Sigmoid colon (tissue), 7 donors: ENCODE measurements at places on chromosomes 1 and 21. TPM values are rescaled to one million over a fixed set of nuclear protein-coding genes. Genes with fewer than 3 reads are reported as not detected.

The CYP4Z1 gene
- 0.36 TPM for total RNA-seq

The AMY1C gene
- not detected for total RNA-seq

The GNG4 gene
- total RNA-seq: 1.8 TPM

The PAQR6 gene
- 6.9 TPM for total RNA-seq

The FASLG gene
- not detected for total RNA-seq

The TTLL7 gene
- total RNA-seq: 34.9 TPM

The PRDM2 gene
- 39.3 TPM for total RNA-seq

The GBP4 gene
- 3.1 TPM for total RNA-seq

GRCh38 chr1:198681831-198682759, 43.3 kb downstream of the PTPRC start:
- H3K4me3 ChIP-seq: no peak overlapping the region
- H3K4me1 ChIP-seq: no peaks in the 10 kb centered on the region
- peak; percentile 69 for DNase-seq
- no peak overlapping the region for H3K27ac ChIP-seq
- H3K36me3 ChIP-seq: no peaks in the 10 kb centered on the region
- H3K27me3 ChIP-seq: no peaks in the 10 kb centered on the region

DNA sequence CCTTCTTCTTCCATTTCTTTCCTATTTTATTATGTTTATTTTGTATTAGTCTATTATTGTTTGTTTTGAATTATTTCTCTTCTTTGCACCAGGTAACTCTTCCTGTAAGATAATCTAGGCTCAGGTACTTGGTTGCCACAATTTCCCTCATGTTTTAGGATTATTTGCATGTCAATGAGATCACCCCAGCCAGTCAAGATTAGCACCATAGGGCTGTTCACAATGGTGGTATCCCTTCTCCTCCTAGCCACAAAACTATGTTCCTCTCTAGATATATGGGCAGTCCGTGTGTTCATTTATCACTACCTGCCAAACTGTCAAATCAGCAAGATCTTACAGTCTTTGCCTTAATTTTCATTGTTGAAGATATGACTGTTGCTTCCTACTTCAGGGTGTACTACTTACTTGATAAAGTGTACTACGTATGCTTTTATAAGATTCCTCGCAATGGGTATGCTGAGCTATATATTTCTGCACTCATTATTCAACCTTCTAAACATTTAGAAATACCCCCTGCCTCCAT, 1536.2 kb downstream of the PLA2G4A start:
- no peak overlapping the region for H3K27ac ChIP-seq
- no peak for DNase-seq
- no peak overlapping the region for H3K4me3 ChIP-seq
- no peaks in the 10 kb centered on the region for H3K27me3 ChIP-seq
- H3K4me1 ChIP-seq: no peaks in the 10 kb centered on the region
- H3K36me3 ChIP-seq: no peaks in the 10 kb centered on the region

DNA sequence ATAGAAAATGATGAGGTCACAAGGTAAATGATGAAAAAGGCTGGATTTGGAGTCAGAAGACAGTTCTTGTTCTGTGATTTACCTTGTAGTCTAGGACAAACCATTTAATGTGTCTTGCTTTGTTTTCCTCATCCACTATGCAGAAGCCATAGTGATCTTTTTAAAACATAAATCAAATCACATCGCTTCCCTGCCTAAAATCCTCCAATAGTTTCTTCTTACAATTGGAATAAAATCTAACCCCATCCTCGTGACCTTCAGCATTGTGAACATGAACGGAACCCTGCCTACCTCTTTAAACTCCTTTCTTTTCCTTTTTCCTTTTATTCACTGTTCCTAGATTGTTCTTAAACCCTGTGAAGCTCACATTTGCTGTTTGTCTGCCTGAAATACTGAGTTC, 204.9 kb upstream of the SAMSN1 start:
- H3K36me3 ChIP-seq: no peaks in the 10 kb centered on the region
- no peak for DNase-seq
- H3K27ac ChIP-seq: no peak overlapping the region
- H3K27me3 ChIP-seq: no peaks in the 10 kb centered on the region
- H3K4me1 ChIP-seq: no peaks in the 10 kb centered on the region

DNA sequence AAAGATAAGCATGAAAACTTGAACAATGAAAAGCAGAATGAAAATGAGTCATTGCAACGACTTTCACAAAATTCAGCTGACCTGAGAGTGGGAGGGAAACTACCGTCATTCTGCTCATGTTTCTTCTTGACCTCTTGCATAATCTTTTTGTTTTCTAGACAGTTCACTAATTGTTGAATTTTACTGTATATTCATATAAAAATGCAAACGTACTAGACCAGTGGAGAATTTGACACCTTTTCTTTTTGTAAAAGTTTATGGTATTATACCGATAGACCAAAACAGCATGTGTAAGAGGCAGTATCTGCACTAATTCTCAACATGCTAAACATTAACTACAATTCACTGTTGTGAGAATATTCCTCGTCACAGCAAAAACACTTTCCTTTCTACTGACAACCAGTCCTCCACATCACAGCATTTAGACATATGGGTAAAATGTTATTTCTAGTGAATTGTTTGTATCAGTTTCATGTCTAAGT, 137.8 kb downstream of the GREM2 start:
- no peaks in the 10 kb centered on the region for H3K27me3 ChIP-seq
- H3K4me3 ChIP-seq: no peak overlapping the region
- DNase-seq: no peak

- no peak overlapping the region for H3K4me3 ChIP-seq
- peaks cover 63% of the 10 kb centered on the region for H3K4me1 ChIP-seq
- no peak overlapping the region for H3K27ac ChIP-seq
- H3K36me3 ChIP-seq: no peaks in the 10 kb centered on the region
- DNase-seq: no peak
Measured at GRCh38 chr1:91876781-91877573, 9.0 kb downstream of the TGFBR3 start.

DNA sequence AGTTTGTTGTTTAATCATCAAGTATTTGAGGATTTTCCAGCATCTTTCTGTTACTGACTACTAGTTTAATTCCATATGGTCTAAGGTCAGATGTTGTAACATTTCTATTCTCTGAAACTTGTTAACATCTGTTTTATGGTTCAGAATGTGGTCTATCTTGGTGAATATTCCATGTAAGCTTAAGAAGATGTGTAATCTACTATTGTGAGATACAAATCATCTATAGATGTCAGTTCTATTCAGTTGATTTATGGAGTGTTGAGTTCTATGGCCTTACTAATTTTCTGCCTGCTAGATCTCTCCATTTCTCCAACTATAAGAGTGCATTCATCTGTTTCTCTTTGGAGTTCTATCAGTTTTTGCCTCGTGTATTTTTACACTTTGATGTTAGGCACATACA, 31.5 kb downstream of the WARS2 start:
- H3K36me3 ChIP-seq: no peaks in the 10 kb centered on the region
- no peak for DNase-seq
- no peak overlapping the region for H3K27ac ChIP-seq
- H3K4me1 ChIP-seq: peaks cover 9% of the 10 kb centered on the region
- no peak overlapping the region for H3K4me3 ChIP-seq

- H3K27ac ChIP-seq: no peak overlapping the region
- no peaks in the 10 kb centered on the region for H3K27me3 ChIP-seq
- DNase-seq: no peak
- no peak overlapping the region for H3K4me3 ChIP-seq
- no peaks in the 10 kb centered on the region for H3K4me1 ChIP-seq
Measured at GRCh38 chr21:35768187-35768586, 292.1 kb downstream of the SETD4 start.

DNA sequence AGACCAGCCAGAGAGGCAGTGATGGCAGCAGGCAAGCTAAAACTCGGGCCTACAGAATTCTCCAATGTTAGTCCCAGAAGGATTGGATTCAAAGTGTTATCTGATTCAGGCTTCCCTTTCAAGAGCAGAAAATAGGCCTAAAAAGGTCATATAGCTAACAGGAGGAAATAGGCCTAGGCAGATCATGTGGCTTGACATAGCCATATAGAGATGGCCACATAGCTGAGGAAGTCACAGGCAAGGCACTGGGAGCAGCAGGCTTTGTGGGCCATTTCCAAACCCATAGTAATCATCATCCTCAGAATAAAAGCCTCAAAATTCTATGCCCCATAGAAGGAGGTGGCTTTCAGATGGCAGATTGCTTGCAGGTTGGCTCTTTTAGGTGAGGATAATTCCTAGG, 29.0 kb upstream of the LMO4 start:
- no peak for DNase-seq
- no peak overlapping the region for H3K27ac ChIP-seq
- no peaks in the 10 kb centered on the region for H3K27me3 ChIP-seq

DNA sequence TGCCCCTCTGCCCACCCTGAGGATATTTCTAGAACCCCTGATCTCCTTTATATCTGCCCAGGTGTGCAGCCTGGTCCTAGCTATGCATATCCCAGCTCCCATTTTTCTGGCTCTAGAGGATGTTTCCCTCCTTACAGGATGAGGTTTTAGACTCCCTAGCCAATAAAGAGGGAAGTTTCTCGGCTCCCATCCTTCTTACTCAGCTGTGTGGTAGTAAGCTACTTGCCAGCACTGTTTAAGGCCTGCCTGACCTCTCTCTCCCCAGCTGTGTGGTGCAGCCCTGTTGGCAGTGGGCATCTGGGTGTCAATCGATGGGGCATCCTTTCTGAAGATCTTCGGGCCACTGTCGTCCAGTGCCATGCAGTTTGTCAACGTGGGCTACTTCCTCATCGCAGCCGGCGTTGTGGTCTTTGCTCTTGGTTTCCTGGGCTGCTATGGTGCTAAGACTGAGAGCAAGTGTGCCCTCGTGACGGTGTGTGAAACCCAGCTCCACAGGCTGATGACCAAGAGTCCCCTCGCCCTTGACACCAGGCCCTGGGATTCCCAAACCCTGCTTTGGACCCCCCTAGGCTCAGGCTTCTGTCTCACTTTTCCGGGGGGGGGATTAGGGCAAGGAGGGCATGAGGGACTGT, 7.8 kb upstream of the P3R3URF start:
- no peak for DNase-seq
- no peak overlapping the region for H3K4me3 ChIP-seq
- H3K36me3 ChIP-seq: peaks cover 4% of the 10 kb centered on the region

DNA sequence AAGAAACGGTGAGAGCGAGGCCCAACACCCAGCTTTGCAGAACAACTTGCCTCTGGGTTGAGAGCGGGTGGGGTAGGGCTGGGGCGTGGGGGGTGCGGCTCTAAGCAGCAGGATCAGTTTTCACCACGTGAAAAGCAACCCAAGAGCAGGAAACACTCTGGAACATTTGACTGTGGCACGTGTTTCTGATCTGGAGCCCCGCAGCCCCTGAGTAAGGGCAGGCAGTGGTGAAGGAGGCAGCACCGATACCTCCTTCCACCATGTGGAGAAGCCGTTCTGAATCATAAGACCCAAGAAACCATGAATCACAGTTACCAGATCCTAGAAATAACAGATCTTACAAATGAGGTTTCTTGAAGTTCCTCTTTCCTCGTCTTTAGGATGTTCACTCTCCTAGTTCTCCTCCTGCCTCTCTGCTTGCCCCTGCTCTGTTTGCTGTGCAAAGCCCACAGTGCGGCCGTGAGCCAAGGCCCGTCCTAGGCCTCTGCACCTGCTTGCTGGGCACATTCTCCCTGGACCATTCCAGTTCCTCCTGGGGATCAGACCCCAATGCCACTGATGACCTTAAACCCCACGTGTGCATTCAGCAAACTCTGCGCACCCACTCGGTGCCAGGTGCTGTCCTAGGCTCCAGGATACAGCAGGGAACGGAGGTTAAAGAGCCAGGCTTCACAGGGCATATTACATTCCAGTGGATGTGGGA, 31.9 kb downstream of the SLC1A7 start:
- no peak overlapping the region for H3K4me3 ChIP-seq
- no peaks in the 10 kb centered on the region for H3K36me3 ChIP-seq
- peak overlapping the region; percentile 71 for H3K27ac ChIP-seq
- DNase-seq: no peak

GRCh38 chr1:202161151-202162046, 997 bp upstream of the PTPN7 start:
- no peaks in the 10 kb centered on the region for H3K27me3 ChIP-seq
- no peak overlapping the region for H3K27ac ChIP-seq
- no peaks in the 10 kb centered on the region for H3K4me1 ChIP-seq
- DNase-seq: no peak
- H3K4me3 ChIP-seq: no peak overlapping the region
- H3K36me3 ChIP-seq: no peaks in the 10 kb centered on the region
